Articular chondrocyte of knee joint (primary cell): ENCODE measurements at places on chromosomes 7 and 10. TPM values are rescaled to one million over a fixed set of nuclear protein-coding genes. Genes with fewer than 3 reads are reported as not detected.

The UPK3B gene
- total RNA-seq: 0.52 and 0.54 TPM in 2 replicates

The GPRIN2 gene
- total RNA-seq: not detected in 2 replicates

The SUN3 gene
- not detected in 2 replicates for total RNA-seq

The ZNF853 gene
- 0.86 and 4.8 TPM in 2 replicates for total RNA-seq

The SLC18A2 gene
- total RNA-seq: under 0.01 TPM in 1 of 2 replicates, not detected in the other

The LRMDA gene
- total RNA-seq: 9.5 and 19.7 TPM in 2 replicates

The SLC13A1 gene
- not detected in 2 replicates for total RNA-seq

The FZD1 gene
- 12.1 and 12.9 TPM in 2 replicates for total RNA-seq

The TRIM50 gene
- not detected in 2 replicates for total RNA-seq

The KCP gene
- total RNA-seq: not detected in 2 replicates

The FOXI2 gene
- total RNA-seq: not detected in 2 replicates

The SMURF1 gene
- total RNA-seq: 15.9 and 16.5 TPM in 2 replicates

The RFC2 gene
- 14.4 and 15.9 TPM in 2 replicates for total RNA-seq

The PRSS37 gene
- total RNA-seq: not detected in 2 replicates

The SCRN1 gene
- 75.0 and 87.4 TPM in 2 replicates for total RNA-seq

The MAD1L1 gene
- total RNA-seq: 17.9 and 19.3 TPM in 2 replicates

The CPXM2 gene
- total RNA-seq: 52.1 and 71.0 TPM in 2 replicates

The ADRB1 gene
- total RNA-seq: not detected in 2 replicates

The NUDCD3 gene
- total RNA-seq: 42.1 and 51.2 TPM in 2 replicates

The RSPH10B gene
- 0.11 and 0.13 TPM in 2 replicates for total RNA-seq
